ENCODE measurements at places on chromosomes 3 and 15. TPM values are rescaled to one million over a fixed set of nuclear protein-coding genes. Genes with fewer than 3 reads are reported as not detected.

DNA sequence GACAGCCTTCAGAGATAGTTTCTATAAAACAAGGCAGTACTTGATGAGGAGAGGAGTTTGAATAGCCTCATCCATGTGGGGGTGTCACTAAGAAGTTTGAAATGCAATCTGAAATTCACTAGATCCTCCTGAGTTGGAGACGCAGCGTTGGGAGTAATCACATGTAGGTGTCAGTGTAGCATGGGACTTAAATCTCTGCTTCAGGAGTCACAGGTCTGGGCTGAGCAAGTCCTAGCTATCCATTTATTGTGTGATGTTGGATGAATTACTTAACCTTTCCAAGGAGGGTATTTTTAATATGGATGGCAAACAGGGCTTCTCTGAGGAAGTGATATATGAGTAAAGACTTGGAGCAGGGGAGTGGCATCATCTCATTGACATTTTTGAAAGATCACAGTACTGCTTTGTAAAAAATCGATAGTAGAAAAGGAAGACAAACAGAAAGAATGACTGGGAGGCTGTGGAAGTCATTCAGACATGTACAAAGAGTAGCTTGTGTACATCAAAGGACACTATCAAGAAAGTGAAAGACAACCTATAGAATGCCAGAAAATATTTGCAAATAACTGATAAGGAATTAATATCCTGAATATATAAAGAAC is 17.1 kb downstream of the CP start:
- H3K27me3 ChIP-seq = no peaks in the 10 kb centered on the region
- peak overlapping the region; percentile 7 for H3K27ac ChIP-seq
- no peaks in the 10 kb centered on the region for H3K36me3 ChIP-seq
- DNase-seq = no peak

GRCh38 chr15:89662893-89663626 is 7.8 kb upstream of the KIF7 start:
- H3K36me3 ChIP-seq = no peaks in the 10 kb centered on the region
- peak overlapping the region; percentile 13 for H3K4me3 ChIP-seq
- no peak for DNase-seq
- peaks cover 11% of the 10 kb centered on the region for H3K4me1 ChIP-seq
- H3K27ac ChIP-seq = peak overlapping the region; percentile 68

DNA sequence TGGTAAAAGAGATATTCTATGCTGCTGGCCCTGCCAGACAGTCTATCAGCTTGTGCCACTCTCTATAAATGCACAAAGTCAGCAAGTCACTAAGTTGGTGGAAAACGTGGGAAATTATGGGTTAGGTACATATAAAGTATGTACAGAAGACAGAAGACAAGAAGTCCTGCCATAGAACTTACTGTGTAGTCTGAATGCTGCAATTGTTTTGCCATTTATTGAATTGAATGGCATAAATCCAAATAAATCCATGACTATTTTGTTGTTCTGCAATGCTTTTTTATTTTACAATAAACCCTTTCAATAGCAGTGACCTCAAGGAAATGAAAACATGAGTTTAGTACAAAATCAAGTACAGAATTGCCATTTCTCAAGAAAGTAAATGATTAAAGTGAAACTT is 34.1 kb upstream of the TM4SF1 start:
- H3K27ac ChIP-seq = no peak overlapping the region
- no peak for DNase-seq
- peaks cover 7% of the 10 kb centered on the region for H3K4me1 ChIP-seq
- no peaks in the 10 kb centered on the region for H3K27me3 ChIP-seq

- peaks cover 9% of the 10 kb centered on the region for H3K27me3 ChIP-seq
- H3K27ac ChIP-seq = no peak overlapping the region
- H3K4me1 ChIP-seq = peaks cover 15% of the 10 kb centered on the region
- DNase-seq = no peak
- no peaks in the 10 kb centered on the region for H3K36me3 ChIP-seq
These were observed 169.2 kb downstream of the ROBO1 start for GRCh38 chr3:79598594-79598993.

DNA sequence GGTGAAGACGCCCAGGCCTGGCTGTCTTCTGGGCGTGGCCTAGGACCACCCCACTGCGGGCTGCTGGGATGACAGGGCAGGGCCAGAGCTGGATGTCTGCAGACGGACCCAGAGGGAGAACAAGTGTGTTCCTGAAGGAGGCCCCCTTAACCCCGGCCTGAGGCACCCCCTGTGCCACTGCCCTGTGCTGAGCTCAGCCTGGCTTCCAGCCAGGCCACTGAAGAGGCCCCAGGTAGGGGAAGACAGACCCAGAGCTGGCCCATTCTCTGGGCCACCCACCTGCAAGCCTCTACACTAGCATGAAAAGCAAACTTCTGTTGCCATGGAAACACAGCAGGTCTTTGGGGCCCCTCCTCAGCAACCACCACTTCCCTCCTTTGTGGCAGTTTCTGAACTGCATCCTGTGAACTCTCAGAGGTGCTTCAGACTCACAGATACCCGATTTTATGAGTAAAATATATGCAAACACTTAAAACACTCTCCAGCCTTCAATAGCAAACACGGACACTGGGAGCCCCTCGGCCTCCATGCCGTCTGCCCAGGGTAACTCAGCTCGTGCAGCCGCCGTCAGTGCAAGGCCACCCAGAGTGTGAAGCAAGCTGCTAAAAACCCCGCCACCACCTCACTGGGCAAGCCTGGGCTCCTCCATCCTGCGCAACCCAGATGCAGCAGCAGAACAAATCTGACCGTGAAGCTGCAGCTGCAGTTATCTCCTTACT is 42.5 kb downstream of the CMTM6 start:
- H3K36me3 ChIP-seq = peaks cover 3% of the 10 kb centered on the region
- no peak for DNase-seq
- H3K27me3 ChIP-seq = no peaks in the 10 kb centered on the region
- no peak overlapping the region for H3K4me3 ChIP-seq
- no peak overlapping the region for H3K27ac ChIP-seq
- H3K4me1 ChIP-seq = peaks cover 33% of the 10 kb centered on the region

- H3K27ac ChIP-seq = no peak overlapping the region
- H3K4me1 ChIP-seq = peaks cover 10% of the 10 kb centered on the region
- H3K27me3 ChIP-seq = peaks cover 5% of the 10 kb centered on the region
- H3K36me3 ChIP-seq = no peaks in the 10 kb centered on the region
- no peak overlapping the region for H3K4me3 ChIP-seq
These were observed 347.3 kb downstream of the ZIC1 start for GRCh38 chr3:147756476-147756875.

- H3K36me3 ChIP-seq = peaks cover 76% of the 10 kb centered on the region
- H3K4me3 ChIP-seq = no peak overlapping the region
- DNase-seq = no peak
- no peaks in the 10 kb centered on the region for H3K27me3 ChIP-seq
- H3K4me1 ChIP-seq = no peaks in the 10 kb centered on the region
These were observed 62.8 kb downstream of the CHD2 start for GRCh38 chr15:92962914-92963313.

DNA sequence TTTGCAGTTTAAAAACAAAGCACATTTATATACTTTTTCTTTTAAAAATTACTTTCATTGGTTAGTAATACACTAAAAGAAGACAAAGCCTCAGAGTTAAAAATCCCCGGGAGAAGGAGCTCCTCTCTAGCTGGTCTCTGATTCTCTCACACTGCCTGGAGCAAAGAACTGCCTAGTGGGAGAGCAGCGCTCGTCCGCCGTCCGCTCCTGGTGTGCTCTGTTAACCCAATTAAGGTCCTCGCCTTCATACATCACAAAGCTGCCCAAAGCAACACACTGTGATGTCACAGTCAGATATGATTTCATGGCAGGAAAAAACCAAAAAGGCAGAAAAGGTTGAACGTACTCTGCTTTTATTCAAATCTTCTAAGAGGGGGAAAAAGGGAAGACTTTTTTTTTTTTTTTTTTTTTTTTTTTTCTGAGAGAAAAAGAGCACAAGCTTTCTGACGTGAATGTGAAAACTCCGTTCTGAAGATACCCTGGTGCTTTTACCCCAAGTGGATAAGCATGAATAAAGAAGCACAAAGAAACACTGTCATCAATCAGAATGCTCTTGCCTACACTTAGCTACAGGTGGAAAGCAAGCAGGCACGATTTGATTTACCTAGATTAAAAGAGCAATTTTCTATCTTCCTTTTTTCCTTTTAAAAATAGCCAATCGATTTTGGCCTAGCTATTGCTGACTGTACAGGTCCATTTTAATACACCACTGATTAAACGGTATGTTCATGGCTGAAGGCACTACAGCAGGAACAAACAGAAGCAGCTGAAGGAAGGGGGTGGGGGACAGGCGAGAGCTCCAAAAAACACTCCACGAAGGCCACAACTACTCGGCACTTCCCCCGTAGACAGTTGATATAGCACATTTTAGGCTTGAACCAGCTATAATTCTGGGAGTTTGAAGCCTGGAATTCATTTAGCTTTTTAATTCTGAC is 115.2 kb downstream of the TIGIT start:
- no peaks in the 10 kb centered on the region for H3K27me3 ChIP-seq
- H3K4me3 ChIP-seq = no peak overlapping the region
- peaks cover 18% of the 10 kb centered on the region for H3K4me1 ChIP-seq
- no peak for DNase-seq
- no peaks in the 10 kb centered on the region for H3K36me3 ChIP-seq
- H3K27ac ChIP-seq = no peak overlapping the region

GRCh38 chr3:49899815-49900214 is 3.9 kb downstream of the MST1R start:
- DNase-seq = no peak
- H3K27me3 ChIP-seq = no peaks in the 10 kb centered on the region
- no peaks in the 10 kb centered on the region for H3K36me3 ChIP-seq
- H3K4me1 ChIP-seq = peaks cover 3% of the 10 kb centered on the region
- H3K27ac ChIP-seq = no peak overlapping the region

DNA sequence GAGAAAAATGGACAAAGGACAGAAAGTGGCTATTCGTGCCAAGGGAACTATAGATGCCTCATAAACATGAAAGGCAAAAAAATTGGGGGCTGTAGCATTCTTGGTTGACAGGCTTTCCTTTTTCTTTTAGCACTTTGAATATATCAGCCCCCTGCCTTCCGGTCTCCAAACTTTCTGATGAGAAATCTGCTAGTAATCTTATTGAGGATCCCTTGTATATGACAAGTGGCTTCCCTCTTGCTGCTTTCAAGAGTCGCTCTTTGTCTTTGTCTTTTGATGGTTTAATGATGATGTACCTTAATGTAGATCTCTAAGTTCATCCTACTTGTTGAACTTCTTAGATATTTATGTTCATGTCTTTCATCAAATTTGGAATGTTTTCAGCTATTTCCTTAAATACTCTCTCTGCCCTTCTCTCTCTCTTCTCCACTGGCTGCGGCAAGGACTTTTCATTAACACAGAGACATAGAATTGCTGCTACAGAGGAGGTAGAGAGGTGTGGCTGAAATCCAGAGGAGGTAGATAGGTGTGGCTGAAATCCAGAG is 59.4 kb upstream of the EPHB3 start:
- no peak overlapping the region for H3K4me3 ChIP-seq
- DNase-seq = no peak
- H3K27me3 ChIP-seq = peaks cover 18% of the 10 kb centered on the region
- H3K36me3 ChIP-seq = peaks cover 4% of the 10 kb centered on the region

GRCh38 chr3:180319461-180319860 is 282.5 kb upstream of the TTC14 start:
- peaks cover 13% of the 10 kb centered on the region for H3K27me3 ChIP-seq
- H3K36me3 ChIP-seq = no peaks in the 10 kb centered on the region
- H3K27ac ChIP-seq = no peak overlapping the region
- H3K4me3 ChIP-seq = no peak overlapping the region
- H3K4me1 ChIP-seq = no peaks in the 10 kb centered on the region

DNA sequence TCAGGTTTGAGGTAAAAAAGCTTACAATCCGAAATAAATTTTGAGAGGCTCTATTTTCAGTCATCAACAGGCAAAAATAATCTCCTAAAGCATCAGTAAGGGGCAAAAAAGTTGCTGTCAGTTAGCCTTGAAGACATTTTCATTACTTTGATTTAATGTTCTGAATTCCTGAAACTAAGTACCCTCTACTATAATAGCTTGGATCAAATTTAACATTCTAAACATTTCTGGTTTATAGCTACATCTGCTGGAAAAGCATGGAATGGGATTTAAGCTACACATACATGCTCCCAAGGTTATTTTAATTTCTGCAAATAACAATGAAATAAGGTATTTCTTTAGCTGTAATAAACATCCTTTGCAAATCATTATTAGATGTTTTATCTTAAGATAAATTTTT is 245.4 kb downstream of the ULK4 start:
- no peak overlapping the region for H3K4me3 ChIP-seq
- DNase-seq = no peak
- H3K36me3 ChIP-seq = no peaks in the 10 kb centered on the region
- no peaks in the 10 kb centered on the region for H3K27me3 ChIP-seq
- peaks cover 15% of the 10 kb centered on the region for H3K4me1 ChIP-seq

GRCh38 chr3:6542795-6543194 is 318.1 kb upstream of the GRM7 start:
- no peak for DNase-seq
- no peaks in the 10 kb centered on the region for H3K27me3 ChIP-seq

DNA sequence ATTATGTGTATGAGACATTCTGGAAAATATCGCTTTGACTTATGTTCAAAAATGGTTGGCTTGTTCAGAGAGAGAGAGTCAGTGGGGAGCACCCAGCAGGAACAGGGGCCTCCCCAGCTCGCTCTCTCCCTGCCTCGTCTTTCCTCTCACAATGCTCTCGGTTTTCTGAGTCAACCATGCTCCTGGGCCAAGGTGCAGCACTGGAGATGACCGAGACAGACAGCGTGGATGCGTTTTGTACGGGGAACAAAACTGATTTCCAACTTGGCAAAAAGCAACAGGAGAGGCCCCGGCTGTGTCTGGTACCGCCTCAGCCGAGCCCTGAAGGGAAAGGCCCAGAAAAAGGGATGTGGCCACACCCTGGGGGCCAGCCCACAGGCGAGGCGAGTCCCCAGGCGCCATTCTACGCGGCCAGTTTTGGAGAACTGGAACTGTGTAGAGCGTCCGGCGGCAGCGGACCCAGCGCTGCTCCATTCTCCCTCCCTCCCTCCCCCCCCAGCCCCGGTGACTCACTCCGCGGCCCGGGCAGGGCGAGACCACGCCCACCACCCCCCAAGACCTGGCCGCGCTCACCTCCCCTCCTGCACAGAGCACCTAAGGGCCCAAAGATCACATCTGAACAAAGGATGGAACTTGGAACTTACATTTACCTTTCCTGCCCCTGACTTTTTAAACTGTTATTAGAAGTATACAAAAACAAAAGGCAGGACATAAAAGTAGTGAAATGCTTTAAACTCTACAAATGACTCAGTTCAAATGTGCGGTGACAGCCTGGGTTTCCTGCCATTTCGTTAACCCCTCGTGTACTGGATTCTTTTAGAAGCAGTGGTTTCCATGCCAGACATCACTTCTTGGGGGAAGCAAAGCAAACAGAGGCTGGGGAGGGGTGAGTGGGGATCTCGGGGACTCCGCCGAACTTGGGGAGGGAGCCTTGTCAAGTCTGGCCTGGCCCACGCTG is 12.7 kb downstream of the ATP10A start:
- H3K27me3 ChIP-seq = peaks cover 5% of the 10 kb centered on the region
- peak overlapping the region; percentile 88 for H3K27ac ChIP-seq
- H3K36me3 ChIP-seq = no peaks in the 10 kb centered on the region
- no peak for DNase-seq

GRCh38 chr15:41562784-41563198 is 3.8 kb downstream of the TYRO3 start:
- H3K4me3 ChIP-seq = peak overlapping the region; percentile 31
- H3K36me3 ChIP-seq = no peaks in the 10 kb centered on the region
- H3K27ac ChIP-seq = peak overlapping the region; percentile 92
- no peaks in the 10 kb centered on the region for H3K27me3 ChIP-seq
- peak; percentile 54 for DNase-seq
- peaks cover 82% of the 10 kb centered on the region for H3K4me1 ChIP-seq

TRPM1 gene
- total RNA-seq = not detected

RBM6 gene
- 159 TPM for total RNA-seq

ACKR2 gene
- 1.2 TPM for total RNA-seq

ROBO2 gene
- 82.4 TPM for total RNA-seq

CPLX3 gene
- total RNA-seq = 0.14 TPM

EFCAB12 gene
- 0.80 TPM for total RNA-seq

CA12 gene
- 1.0 TPM for total RNA-seq

CHSY1 gene
- total RNA-seq = 69.3 TPM

TRAK1 gene
- total RNA-seq = 50.3 TPM

NRROS gene
- 0.72 TPM for total RNA-seq

Data from mesothelial cell of epicardium (in vitro differentiated cells).